Fibroblast of skin of right quadriceps (primary cell): ENCODE measurements at places on chromosomes 6 and 20.
A peak's percentile ranks its signal among the peaks of the same experiment; 100 is the strongest.

GRCh38 chr6:148027201-148027600 lies 315.4 kb upstream of the SASH1 start:
- no peak for DNase-seq

DNA sequence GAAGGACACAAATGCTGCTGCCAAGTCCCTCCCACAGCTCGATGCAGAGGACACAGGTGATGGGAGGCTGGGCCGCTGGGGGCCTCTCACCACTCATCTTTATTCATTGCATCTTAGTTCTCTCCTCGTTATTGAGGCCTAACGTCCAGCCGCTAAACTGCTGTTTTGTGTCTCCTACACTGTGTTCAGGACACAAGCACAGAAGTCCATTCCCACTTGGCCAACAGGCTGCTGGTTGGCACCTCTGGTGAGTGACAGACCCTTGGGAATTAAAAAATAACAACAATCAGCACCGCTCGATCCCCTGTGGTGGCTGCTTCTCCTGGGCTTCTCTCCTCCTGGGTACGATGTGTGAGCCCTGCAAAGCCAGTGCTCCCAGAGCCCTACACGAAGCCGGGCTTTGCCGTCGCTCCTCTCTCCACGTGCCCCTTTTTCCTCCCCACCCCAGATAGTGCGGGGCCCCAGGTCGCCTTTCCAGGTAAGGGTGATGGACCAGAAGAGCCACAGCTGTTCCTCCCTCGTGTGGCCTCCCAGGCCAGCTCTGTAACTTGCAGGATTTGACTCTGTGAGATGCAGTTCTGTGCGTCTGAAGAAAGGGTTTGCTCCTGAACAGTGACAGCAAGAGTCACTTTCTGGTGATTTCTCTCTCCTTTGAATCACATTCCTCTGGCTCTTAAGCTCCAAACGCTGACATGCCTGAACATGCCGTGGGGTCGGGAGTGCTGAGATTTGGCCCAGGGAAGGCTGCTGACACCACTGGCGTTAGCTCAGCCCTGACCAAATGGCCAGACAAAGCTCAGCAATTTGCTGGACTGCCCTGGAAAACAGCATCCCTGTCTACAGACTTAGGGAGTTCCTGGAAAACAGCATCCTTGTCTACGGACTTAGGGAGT lies 59.3 kb downstream of the DLL1 start:
- no peak for DNase-seq

DNA sequence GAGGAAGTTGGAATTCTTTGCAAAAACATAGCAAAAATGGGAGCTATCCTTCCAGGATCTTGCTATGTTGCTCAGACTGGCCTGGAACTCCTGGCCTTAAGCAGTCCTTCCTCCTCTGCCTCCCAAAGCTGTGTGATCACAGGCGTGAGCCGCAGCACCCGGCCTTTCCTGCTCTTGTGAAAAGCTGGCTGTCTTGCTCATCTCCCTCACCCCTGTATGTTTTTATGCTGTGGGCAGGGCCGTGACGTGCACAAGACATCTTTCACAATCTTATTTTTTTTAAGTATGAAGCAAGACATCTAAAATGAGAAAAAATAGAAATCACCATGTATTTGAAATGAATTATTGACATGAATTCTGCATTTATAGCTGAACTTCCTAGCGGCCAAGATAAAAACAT lies 110.4 kb downstream of the SAMD5 start:
- no peak for DNase-seq

DNA sequence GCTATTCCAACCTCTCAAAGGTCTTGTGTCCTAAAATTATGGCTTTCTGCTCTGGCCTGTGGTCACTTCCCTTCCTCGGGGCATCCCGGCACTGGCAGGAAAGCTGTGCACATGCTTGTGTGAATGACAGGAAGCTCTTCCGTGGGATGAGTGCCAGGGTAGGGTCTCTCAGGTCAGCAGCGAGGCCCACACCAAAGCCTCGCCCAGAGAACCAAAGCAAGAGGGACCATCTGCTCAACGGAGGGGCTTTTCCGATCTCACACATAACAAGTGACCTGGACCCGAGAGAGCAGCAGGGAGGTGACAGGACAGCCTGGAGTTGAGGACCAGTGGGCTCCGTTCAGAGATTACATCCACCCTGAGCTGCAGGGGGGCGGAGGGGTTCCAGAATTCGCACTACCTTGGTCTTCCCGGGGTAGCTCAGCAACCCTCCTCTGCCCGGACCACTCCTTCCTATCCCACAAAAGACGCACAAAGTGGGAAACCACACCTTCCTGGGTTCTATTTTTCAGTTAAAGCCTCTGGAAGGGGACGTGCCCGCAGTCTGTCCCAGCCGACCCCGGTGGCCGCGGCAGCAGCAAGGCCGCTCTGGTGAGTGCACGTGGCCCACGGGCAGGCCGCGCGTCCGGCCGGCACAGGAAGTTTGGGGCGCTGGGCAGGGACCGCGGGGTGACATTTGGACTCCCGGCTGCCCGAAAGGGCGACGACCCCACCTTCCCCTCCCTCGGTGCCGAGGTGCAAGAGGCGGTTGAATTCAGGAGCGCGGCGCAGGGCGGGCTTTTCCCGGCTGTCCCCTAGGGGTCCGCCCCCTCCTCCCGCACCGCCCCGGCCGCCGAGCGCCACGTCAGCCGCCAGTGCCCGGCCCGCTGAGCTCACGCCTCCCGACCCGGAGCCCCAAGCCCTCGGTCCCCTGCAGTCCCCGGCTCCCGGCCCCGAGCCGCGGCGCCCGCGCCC lies 988 bp downstream of the TXNDC5 start:
- peak; percentile 50 for DNase-seq

GRCh38 chr20:53763707-53764414 lies 170.2 kb upstream of the ZNF217 start:
- DNase-seq, result peak; percentile 46

DNA sequence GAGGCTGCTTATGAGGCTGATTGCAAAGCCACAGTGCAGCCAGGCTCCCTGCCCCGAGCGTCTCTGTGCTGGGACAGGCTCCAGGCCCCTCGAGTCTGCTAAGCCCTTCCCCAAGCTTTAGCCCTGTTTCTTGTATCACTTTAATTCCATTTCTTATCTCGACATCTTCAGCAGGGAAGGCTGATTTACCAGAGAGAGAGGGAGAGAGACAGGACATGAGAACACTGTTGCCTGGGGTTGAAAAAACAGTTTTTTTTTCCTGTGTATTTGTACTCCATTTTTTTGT lies 386.5 kb downstream of the SMOC2 start:
- DNase-seq, result no peak

DNA sequence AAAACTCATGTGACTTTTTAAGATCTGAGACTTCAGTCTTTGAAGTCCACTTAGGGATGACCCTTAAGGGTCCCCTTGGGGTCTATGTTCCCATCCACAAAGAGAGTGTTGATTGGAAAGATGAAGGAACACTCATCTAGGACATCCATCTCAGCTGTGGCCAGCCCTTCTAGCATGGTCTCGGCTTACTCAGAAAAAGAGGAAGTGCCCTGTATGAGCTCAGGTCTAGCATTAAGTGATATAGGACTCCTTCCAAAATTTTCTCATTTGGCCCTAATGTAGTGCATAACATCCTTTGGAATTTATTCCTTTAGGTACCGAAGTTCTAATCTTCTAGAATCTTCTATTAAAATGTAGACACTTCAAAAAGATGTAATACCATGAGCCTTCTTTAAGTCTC lies 77.4 kb downstream of the NDUFAF5 start:
- no peak for DNase-seq

- DNase-seq, result no peak
Measured at GRCh38 chr6:124872361-124873065, 89.7 kb upstream of the RNF217 start.

GRCh38 chr6:7381092-7381491 lies 8.4 kb downstream of the CAGE1 start:
- no peak for DNase-seq

- DNase-seq, result no peak
Measured at GRCh38 chr20:23222531-23223200, 127.9 kb upstream of the NXT1 start.

DNA sequence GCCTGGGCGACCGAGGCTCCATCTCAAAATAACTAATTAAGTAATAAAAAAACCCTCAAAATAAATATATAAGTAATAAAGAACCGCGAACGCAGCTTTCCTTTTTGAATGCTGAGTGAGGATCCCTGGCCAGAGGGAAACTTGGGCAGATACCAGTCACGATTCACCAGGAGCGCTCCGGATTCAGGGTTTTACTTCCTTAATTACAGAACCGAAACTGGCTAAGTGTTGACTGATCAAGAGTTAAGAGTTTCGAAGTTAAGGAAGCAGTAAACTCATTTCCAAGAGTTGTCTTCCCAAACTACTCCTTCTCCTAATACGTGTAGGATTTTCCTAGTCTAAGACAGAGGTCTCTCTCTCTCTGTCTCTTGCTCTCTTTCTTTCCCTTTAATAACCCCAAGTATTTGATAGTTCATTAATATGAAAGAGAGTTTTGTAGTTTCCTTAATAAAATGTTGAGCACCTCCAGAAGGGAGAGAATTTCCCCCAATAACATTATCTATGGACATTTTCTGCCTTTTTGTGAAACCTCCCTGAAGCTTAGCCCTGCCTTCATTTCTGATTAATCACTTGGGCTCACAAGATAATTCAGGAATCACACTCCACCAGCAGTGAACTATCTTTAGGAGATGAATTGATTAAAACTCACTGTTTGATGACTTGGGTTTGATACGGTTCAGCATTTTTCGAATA lies 61.4 kb upstream of the ZNF217 start:
- DNase-seq, result peak; percentile 21

- DNase-seq, result no peak
Measured at GRCh38 chr6:168417191-168417590, 23.8 kb upstream of the SMOC2 start.

GRCh38 chr6:109034526-109034925 lies 60.1 kb downstream of the SESN1 start:
- DNase-seq, result no peak

DNA sequence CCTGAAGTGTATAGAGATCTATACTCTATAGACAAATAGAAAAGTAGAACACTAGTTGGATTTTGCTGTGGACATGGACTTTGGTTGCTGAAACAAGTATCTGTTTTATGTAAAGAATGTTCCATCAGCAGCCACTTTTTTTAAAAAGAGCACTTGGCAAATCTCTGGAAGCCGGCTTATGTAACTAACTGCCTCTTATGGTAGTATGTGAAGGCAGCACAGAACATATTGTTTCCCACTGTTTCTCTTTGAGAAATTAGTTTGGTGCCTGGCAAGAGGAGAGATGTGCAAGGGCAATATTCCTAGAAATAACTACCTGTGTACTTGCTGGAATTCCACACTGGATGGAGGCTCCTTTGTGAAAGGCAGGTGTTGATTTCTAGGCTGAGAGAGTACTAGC lies 242.3 kb upstream of the PREP start:
- no peak for DNase-seq

DNA sequence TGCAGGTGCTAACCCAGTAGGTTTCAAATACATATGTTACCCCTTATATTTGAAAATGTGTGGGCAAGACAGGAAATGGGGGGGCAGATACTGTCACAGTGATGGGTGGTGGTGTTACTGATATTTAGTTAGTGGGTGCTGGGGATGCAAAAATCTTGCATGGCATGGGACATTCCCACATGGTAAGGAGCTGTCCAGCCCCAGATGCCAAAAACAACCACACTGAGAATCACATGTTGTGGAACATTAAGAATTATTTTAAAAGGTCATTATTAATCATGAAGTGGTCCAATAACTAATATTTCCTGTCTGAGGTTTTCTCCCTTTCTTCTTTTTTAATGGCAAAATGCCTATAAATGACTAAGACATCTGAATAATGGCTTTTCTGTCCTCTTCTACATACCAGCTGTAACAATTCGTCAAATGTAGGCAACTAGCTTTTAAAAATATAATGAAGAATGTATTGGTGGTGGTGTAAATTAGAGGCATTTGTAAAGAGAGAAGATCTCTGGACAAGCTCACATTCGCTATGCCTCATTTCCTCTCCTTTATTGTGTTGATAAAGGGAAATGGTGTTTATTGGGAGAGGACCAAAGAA lies 57.3 kb upstream of the SLC35B3 start:
- no peak for DNase-seq

- DNase-seq, result peak; percentile 86
Measured at GRCh38 chr6:26205625-26206574, 118.7 kb downstream of the HFE start.

DNA sequence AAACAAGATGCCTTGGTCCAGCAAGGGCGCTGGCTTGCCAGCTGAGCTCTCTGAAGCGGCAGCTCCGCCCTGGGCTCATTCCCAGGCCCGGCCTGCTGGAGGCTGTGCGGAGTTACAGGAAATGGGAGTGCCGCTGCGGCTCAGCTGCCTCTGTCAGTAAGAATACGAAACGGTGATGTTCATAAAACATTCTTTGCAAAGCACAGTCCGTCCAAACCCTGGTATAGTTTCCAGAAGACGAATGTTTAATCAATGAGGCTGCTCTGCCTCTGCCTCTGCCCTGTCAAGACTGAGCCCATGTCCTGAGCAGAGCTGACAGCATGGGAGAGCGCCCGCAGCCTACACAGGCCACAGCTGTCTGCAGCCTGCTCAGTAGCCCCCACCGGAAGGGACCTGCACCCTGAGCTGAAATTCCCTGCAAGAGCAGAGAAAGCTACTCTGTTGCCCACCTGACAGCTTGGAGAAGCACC lies 153.3 kb upstream of the SNX9 start:
- DNase-seq, result peak; percentile 66

- peak; percentile 4 for DNase-seq
Measured at GRCh38 chr6:78700991-78701390, 166.4 kb upstream of the IRAK1BP1 start.

GRCh38 chr20:37903317-37904007 lies 535 bp downstream of the VSTM2L start:
- DNase-seq, result no peak

- DNase-seq, result peak; percentile 66
Measured at GRCh38 chr6:130752267-130752666, 74.9 kb upstream of the SMLR1 start.

- no peak for DNase-seq
Measured at GRCh38 chr6:79622364-79622763, 8.8 kb upstream of the SH3BGRL2 start.

DNA sequence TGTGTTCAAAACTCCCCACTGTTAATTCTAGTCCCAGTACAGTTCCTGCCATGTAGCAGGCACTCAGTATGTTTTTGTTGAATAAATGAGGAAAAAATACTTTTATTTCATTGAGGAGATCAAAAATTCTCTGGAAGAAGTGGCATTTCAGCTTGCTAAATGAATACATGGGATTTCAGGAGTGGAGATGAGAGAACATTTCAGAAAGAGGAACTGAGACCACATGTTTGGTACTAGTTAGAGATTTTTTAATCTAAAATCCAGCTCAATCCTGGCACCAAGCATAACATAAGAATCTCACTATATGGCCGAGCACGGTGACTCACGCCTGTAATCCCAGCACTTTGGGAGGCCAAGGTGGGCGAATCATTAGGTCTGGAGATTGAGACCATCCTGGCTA lies 75.4 kb downstream of the BTBD9 start:
- no peak for DNase-seq

DNA sequence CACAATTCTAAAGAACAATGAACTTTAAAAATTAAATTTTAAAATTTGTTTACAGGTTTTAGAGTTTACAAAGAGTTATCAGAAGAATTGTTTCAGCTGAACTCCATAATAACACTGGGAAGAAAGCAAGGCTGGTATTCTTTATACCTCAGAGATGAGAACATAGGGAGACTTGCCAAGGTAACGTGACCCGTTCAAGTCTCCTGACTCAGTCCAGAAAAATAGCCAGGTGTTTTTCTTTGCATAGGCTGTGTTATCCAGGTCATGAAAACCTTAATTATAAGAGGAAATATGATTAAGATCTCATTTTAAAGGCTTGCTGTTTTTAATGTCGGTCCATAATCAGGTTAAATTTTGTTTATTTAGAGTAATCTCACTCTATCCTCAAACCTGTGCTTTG lies 8.5 kb upstream of the C6orf141 start:
- DNase-seq, result no peak

GRCh38 chr6:4008324-4009047 lies 70.5 kb downstream of the FAM217A start:
- peak; percentile 82 for DNase-seq
